ENCODE measurements at places on chromosomes 7 and 10.

GRCh38 chr7:23004247-23004520 is 9.7 kb downstream of the HYCC1 start:
- no peak for DNase-seq
- peaks cover 3% of the 10 kb centered on the region for H3K4me1 ChIP-seq
- no peak overlapping the region for H3K27ac ChIP-seq
- H3K36me3 ChIP-seq = no peaks in the 10 kb centered on the region
- H3K4me3 ChIP-seq = no peak overlapping the region
- H3K27me3 ChIP-seq = no peaks in the 10 kb centered on the region

GRCh38 chr10:119448628-119449584 is 93.6 kb downstream of the RGS10 start:
- H3K36me3 ChIP-seq = no peaks in the 10 kb centered on the region
- H3K4me3 ChIP-seq = no peak overlapping the region
- no peak overlapping the region for H3K27ac ChIP-seq
- H3K27me3 ChIP-seq = no peaks in the 10 kb centered on the region
- no peaks in the 10 kb centered on the region for H3K4me1 ChIP-seq

- H3K27me3 ChIP-seq = no peaks in the 10 kb centered on the region
- peak overlapping the region; percentile 51 for H3K27ac ChIP-seq
- no peaks in the 10 kb centered on the region for H3K4me1 ChIP-seq
- no peaks in the 10 kb centered on the region for H3K36me3 ChIP-seq
- DNase-seq = peak; percentile 70
- no peak overlapping the region for H3K4me3 ChIP-seq
Measured at GRCh38 chr10:79298403-79299244, 48.6 kb upstream of the PPIF start.

DNA sequence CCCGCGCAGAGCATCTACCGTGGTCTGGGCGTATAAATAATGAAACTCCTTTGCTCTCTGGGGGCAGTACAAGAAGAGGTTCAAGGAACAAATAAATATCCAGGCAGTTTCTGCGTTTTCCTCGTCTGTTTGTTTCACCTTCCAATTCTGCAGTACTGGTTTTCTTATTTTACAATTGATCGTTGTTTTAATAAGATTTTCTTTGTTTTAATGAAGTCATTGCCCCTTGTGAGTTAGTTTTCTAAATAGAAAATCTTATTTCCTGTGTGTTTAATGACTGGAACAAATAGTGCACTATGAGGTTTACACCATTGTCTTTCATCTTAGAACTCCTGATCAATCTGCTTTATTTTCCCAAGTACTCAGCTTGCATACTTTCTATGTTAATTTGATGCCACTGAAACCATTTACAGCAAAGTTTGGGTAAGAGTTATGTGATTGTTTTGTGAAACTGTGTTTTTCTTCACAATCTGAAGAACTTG is 1.2 kb downstream of the PLEKHA1 start:
- H3K27me3 ChIP-seq = no peaks in the 10 kb centered on the region
- no peaks in the 10 kb centered on the region for H3K36me3 ChIP-seq
- DNase-seq = no peak

- no peak for DNase-seq
- H3K36me3 ChIP-seq = no peaks in the 10 kb centered on the region
Measured at GRCh38 chr7:140440593-140440992, 36.7 kb downstream of the RAB19 start.

- H3K27me3 ChIP-seq = no peaks in the 10 kb centered on the region
- H3K36me3 ChIP-seq = no peaks in the 10 kb centered on the region
- no peaks in the 10 kb centered on the region for H3K4me1 ChIP-seq
- H3K4me3 ChIP-seq = no peak overlapping the region
Measured at GRCh38 chr10:118967160-118967559, 62.4 kb upstream of the NANOS1 start.

Measured in transverse colon (tissue), 4 donors.